ENCODE measurements at places on chromosomes 4 and X.

GRCh38 chr4:176635372-176636261 is 157.1 kb downstream of the VEGFC start:
- DNase-seq: no peak

DNA sequence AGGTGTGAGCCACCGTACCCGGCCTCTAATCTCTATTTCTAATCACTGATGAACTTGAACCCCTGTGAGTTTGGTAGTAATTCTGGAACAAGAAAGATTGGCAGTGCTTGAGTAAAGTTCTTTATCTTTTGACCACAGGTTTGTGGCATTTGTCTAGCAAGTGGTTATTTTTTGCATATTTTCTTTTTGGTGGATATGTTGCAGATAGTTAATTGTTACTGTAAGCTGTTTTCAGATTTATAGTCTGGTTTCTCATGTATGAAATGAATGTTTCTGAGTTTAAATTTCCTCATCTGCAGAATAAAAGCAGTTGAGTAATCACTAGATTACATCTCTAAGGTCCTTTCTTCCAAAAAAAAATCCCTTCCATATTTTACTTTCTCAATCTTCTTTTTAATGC is 105.2 kb downstream of the GASK1B start:
- DNase-seq: no peak

GRCh38 chr4:41437111-41437536 is 100.8 kb upstream of the LIMCH1 start:
- no peak for DNase-seq

DNA sequence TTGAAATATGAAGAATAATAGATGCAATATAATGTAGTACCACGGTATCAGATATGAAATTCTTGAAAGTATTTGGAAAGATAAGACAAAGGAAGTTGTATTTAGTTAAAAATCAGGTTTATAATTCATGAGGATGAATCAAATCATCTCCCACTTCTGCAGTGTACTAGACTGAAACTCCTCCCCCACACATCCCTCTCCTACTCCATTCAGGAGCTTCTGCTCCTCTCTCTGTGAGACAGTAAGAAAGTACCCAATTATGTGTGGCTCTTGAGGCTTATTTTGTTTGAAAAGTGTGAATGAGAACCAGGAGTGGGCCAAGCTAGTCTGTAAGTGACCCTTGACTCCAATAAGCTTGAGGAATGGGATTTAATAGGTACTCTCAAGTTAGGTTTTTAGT is 9.5 kb downstream of the SLAIN2 start:
- no peak for DNase-seq

DNA sequence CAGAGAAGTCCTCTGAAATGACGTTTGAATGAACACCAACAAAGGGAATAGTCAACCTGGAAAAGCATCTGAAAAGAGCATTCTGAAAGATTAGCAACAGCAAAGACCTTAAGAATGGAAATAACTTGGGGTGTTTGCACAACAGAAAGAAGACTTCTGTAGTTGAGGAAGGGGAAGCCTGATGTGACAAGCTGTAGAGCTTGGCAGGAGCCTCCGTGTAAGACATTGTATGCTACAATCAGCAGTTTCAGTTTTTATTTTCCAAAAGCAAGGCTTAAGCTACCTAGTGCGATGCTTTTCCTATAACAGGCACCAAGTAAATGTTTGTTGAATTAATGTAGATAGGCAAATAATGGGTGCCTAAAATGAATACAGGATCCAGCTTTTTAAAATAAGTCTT is 484.0 kb downstream of the SPRY1 start:
- DNase-seq: peak; percentile 61

DNA sequence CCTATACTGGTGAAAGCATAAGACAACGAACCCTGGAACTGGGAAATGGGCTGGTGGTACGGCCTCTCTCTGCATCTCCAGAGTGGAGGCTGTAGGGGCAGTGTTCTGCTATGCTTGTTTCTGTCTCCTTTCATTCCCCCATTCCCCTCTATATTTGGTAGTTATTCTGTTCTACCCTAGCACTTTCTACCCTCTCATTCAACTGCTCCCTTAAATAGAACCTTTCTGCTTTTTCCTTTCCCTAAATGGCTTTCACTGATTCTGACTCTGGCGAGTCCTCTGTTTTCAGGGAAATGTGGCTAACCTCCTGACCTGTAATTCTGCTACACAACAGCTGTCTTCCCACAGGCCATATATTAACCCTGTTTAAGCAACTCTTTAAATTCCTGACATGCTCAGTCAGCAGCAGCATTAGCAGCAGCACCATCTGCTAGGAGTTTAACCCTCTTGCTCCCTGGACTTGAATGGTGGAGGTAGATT is 94.2 kb downstream of the CXCL13 start:
- no peak for DNase-seq

DNA sequence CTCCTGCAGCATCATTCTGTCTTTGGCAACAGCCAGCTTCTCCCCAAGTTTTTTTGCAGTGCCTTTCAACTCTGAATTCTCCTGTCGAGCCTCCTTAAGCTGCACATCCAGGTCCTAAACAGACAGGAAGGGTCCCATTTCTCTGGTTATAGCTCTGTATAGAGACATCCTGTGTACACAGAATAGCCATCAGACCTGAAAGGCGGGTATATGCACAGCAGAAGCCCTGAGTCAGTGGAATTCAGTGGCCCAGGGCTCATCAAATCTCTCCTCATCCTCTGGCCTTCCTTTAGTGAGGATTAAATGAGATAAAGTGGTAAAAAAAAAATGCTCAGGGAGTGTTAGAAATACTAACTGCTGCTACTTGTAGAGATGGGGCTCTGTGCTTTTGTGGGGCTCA is 73.8 kb downstream of the FAM184B start:
- DNase-seq: no peak

DNA sequence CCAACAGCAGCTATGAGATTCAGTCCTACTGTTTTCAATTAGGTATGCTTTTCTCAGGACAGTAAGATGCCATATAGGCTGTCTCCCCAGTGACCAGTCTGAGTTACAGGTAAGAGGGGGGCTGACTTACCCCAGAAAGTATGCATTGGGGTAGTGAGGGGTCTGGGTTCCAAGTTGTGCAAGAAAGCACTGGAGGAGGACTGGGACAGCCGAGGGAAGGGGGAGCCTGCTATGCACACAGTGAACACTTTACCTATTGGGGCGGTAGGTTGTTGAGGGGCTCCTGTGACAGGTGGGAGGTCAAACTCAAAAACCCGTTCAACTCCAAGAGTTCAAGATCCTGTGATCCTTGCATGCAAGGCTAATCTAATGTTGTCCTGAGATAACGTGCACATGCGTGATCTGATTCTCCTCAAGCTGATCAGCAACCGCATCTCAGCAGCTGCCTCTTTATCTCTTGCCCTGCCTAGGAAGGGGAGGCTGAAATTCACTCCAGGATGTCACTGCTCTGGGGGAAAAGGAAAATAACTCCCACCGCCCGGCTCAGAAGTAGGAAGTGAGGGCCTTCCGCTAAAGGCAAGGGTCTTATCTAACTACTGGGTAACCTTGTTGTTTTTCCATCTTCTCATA is 108.8 kb upstream of the KIT start:
- no peak for DNase-seq

Data from MM.1S (cell line).